ENCODE measurements at places on chromosomes 11 and 22.

- DNase-seq = peak; percentile 73
Measured at GRCh38 chr22:37166675-37167066, 17.0 kb upstream of the IL2RB start.

- no peak for DNase-seq
Measured at GRCh38 chr11:46277622-46278386, at the start of gene CREB3L1. Gene CREB3L1 (plus strand): TSS chr11:46277662. CDS start chr11:46278112, 450 bp downstream.

GRCh38 chr11:111944139-111944538 is 7.0 kb downstream of the DIXDC1 start:
- peak; percentile 80 for DNase-seq

DNA sequence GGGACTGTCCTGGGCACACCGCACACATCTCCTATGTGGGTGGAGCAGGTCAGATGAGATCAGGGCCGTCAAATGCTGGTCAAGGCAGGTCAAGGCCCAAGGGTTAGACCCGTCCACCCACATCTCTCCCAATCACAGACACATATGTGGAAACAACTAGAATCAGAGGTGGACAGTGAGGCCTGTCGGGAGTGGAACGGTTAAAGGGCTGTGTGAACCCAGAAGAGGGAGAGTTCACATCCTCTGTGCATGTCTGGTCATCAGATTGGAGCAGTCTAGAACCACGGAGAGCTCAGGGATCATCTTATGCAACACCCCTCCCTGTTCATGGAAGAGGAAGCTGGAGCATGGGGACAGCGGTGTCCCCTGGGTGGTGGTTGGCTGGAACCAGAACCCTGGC is 5.9 kb downstream of the ARL2 start:
- no peak for DNase-seq

DNA sequence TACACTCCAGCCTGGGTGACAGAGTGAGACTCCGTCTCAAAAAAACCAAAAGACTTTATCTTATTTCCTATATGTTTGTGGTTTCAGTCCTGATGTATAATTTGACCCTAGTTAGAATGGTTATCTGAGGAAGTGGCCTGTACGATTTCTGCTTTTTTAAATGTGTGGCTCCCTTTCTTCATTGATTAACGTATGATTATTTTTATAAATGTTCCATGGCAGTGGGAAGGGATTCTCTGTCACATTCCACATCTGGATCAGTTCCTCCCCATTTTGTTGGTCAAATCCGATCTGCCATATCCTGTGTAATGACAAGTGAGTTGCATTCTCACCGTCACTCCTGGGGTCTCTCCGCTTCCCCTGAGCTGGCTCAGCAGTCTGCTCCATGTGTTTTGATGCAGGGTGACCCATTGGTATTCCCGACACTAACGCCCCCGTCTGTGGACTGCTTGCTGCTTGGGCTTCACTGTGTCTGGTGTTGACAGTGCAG is 20.3 kb downstream of the NEAT1 start:
- peak; percentile 29 for DNase-seq

GRCh38 chr11:119673759-119674336 is 55.2 kb downstream of the NECTIN1 start:
- no peak for DNase-seq

DNA sequence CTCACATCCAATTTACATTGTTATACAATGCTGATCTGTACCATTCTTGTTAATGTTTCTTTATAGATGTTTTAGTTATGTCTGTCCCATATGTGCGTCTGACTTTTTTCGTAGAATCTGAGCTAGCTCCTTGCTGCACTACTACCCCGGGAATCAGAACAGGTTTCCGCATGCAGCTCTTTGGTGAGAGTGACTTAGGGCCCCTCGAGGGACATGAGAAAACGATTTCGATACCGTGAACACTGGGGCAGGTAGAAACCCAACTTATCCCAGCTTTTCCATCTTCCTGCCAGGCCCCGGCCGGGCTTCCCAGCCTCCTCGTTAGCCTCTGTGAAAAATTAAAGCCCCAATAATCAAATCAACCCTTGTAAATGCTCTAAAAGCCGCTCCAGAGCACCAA is 23.4 kb upstream of the PKNOX2 start:
- no peak for DNase-seq

DNA sequence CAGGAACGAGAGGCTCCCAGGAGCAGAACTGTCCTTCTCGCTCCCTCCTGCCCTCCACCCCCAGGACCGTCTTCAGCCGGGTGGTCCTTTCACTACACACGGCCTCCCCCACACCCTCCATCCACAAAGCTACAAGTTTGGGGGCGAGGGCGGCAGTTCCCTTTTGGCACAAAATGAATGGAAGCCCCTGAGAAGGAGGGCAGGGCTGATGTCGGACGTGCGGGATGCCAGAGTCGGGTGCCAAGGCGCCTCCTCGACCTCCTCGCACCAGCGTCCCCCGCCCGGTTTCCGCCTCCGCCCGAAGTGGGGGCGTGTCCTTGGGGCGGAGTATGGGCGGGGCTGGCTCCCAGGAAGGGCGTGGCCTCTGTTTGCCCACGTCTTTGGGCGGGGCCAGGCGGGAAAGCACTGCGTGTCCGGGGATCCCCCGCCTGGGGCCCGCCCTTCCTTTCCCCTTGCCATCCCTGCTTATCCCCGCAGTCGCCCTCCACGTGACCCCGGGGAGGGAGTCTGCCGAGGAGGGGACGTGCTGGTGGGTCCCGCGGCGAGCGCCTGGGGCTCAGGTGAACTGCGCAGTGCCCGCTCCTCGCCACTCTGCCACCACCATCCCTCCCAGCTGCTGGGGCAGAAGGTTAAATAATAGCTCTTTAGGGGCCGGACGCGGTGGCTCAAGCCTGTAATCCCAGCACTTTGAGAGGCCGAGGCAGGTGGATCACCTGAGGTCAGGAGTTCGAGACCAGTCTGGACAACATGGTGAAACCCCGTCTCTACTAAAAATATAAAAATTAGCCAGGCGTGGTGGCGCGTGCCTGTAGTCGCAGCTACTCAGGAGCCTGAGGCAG is 937 bp upstream of the EFEMP2 start:
- DNase-seq = peak; percentile 96

DNA sequence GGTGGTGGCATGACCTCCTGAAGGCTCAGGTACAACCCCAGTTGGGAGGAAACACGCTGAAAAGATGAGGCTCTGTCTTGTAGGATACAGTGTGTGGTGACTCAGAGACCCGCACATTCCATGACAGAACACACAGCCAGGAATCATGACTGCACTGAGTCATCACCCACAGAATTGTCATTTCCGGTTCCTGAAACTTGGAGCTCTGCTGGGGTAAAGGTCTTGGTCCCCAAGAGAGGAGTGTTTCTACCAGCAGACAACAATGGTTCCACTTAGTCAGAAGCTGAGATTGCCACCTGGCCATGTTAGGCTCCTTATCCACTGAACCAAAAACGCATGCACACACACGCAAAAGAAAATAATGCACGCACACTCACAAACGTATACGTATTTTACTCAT is 31.5 kb upstream of the CYB5R3 start:
- DNase-seq = peak; percentile 98

DNA sequence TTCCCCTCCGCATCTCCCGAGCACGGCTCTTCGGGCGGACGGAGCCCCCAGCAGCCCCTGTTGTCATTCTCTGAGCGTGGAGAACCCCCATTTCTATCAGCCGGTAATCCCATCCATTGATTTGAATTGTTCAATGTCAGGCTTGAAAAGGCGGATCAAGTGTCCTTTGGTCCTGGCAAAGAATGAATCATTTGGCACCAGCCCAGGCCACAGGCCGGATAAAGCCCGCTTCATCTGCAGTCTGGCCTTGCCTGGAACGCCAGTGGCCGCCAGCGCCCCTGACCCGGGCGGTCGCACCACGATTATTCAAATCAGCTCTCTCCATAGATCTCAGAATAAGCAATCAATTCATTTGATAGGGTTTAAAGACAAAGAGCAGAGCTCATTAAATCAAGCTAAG is 188.9 kb downstream of the BRD1 start:
- DNase-seq = no peak

DNA sequence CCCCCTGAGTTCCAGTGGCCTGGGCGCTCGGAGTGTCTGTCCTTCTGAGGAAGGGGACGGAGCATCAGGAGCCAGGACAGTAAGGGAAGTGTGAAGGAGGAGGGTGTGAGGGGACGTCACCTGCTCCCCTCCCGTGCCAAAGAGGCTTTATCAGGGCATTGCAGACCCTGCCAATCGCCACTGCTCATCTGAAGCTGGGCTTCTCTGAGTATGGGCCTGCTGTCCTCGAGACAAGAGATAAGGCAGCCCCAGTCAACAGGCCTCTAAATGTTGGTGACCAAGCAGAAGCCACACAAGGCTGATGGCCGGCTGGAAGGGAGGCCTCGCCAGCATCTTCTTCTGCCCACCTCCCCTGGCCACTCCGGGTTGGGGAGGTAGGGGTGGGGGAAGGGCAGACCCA is 29.8 kb downstream of the LIF start:
- no peak for DNase-seq

DNA sequence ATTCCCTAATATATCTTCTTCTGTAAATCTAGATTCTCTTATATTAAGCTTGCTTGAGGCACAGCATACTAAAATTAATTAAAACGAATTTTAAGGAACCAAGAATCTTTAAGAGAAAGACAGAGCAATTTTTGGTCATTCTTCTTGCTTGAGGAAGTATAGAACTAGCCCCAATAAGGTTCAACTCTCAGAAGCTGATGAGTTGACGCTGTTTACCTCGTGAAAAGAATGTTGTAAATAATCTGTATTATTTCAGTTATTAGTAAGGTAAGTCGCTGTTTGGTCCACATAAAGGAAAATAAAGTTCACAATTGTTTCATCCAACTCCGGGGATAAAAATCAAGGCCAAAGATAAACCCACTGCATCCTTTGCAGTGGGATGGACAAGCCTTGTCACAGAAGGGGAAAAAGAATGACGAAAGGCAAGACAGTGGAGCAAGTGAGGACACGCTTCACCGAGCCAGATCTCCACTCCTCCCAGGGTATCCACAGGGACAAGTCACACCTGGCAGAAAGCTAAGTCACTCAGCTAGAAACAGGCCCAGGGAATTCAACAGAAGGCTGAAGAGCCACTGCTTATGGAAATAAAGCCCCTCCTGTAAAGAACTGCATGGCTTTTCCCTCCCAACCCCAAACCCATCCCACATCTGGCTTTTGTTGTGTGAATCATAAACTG is 752 bp downstream of the POU2AF1 start:
- no peak for DNase-seq

GRCh38 chr11:96161307-96162089 is 181.5 kb downstream of the MAML2 start:
- no peak for DNase-seq

DNA sequence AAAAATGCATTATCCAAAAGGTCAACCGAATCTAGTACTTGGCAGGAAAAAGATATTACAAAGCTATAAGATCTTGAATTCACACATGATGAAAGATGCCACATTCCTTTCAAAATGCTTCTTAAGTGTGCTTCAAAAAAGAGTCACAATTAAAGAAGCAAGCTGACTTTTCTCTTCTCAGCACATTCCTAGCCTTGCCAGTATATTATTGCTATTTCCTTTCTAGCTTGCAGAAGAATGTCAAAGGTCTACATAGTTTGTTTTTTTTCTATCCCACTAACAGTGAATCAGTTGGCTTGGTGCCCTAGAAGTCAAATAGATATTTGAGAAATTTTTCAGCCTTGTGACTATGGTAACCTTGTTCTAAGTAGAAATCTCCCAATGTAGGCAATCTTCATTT is 56.8 kb downstream of the GUCY1A2 start:
- peak; percentile 73 for DNase-seq

- peak; percentile 25 for DNase-seq
Measured at GRCh38 chr11:130904380-130904779, 11.9 kb downstream of the SNX19 start.

GRCh38 chr11:119764108-119764868 is 35.3 kb upstream of the NECTIN1 start:
- DNase-seq = peak; percentile 60

GRCh38 chr22:36764060-36764459 is 11.9 kb downstream of the IFT27 start:
- DNase-seq = no peak

GRCh38 chr11:122653916-122654585 is 1.5 kb upstream of the UBASH3B start:
- DNase-seq = peak; percentile 51

GRCh38 chr22:27534720-27535125 is 266.8 kb downstream of the MN1 start:
- no peak for DNase-seq

DNA sequence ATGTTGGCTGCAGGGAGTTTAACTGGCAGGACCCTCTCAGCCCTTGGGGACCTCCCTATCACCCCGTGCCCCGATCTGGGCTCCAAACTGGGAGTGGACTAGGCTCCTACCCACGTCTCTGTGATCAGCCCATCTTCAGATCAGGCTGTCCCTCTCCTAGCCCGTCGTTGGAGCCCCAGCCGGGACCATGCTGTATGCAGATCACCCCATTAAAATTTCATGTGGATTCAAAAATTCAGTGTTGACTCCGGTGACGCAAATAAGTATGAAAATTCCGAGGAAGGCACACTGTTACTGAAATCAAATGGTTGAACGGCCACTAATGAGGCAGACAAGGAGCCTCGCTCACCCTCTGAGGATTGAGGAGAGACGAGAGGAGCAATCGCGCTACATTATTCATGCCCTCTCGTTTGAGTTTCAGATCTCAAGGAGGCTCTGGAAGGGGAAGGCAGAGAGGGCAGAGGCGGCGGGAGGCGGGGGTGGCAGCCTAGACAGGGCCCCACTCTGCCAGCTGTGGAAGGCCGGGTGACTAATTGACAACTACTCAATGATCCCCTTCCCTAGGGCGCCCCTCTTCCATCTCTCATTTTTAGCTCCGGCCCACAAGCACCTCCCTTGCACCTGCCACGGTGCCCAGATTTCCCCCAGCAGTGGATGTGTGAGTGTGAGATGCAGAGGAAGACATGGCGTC is 255.4 kb downstream of the MIAT start:
- no peak for DNase-seq

DNA sequence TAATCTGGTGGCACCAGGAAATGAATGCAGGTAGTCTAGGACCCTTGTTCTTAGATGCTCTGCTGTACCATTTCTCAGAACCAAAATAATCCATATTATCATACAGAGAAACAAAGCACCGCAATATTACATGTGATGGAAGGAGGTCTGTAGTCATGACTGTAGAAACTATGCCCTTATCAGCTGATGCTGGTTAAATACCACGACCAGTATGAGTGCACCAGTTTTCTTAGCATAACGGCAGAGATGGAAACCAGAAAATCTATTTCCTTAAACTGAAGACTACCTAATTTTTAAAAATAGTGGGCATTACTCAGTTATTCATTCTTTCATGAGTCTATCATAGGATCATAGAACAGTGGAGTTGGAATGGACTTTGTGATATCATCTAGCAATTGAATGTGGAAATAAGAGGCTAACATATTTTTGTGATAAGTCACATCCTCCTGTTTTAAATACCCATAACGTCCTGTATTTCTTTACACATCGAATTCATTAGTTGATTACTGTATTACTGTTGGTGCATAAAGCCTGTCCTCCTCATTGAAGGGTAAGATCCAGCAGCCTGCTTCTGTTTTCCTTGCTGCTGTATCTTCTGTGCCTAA is 15.1 kb downstream of the JHY start:
- peak; percentile 67 for DNase-seq

- peak; percentile 55 for DNase-seq
Measured at GRCh38 chr22:41619979-41620588, 759 bp downstream of the DESI1 start.

GRCh38 chr11:44213148-44213547 is 96.8 kb downstream of the ALX4 start:
- no peak for DNase-seq

- DNase-seq = peak; percentile 19
Measured at GRCh38 chr11:24755260-24755839, 258.5 kb downstream of the LUZP2 start.

- no peak for DNase-seq
Measured at GRCh38 chr22:47293368-47294221, 531.1 kb downstream of the TBC1D22A start.

All from kidney tubule cell (primary cell).